Esophagus squamous epithelium (tissue), 5 donors: ENCODE measurements at places on chromosomes 16 and 17.

- DNase-seq, result no peak
Observed at GRCh38 chr16:76455257-76455656, 178.1 kb downstream of the CNTNAP4 start.

GRCh38 chr16:9297437-9298113 lies 206.1 kb downstream of the HAPSTR1 start:
- DNase-seq, result no peak

GRCh38 chr16:55391760-55392375 lies 67.9 kb downstream of the IRX6 start:
- no peak for DNase-seq

GRCh38 chr17:51805765-51806164 lies 352.7 kb downstream of the CA10 start:
- no peak for DNase-seq

GRCh38 chr17:42493319-42493718 lies 34.6 kb downstream of the ATP6V0A1 start:
- no peak for DNase-seq

GRCh38 chr17:3803308-3803640 lies 2.3 kb upstream of the ITGAE start:
- no peak for DNase-seq

DNA sequence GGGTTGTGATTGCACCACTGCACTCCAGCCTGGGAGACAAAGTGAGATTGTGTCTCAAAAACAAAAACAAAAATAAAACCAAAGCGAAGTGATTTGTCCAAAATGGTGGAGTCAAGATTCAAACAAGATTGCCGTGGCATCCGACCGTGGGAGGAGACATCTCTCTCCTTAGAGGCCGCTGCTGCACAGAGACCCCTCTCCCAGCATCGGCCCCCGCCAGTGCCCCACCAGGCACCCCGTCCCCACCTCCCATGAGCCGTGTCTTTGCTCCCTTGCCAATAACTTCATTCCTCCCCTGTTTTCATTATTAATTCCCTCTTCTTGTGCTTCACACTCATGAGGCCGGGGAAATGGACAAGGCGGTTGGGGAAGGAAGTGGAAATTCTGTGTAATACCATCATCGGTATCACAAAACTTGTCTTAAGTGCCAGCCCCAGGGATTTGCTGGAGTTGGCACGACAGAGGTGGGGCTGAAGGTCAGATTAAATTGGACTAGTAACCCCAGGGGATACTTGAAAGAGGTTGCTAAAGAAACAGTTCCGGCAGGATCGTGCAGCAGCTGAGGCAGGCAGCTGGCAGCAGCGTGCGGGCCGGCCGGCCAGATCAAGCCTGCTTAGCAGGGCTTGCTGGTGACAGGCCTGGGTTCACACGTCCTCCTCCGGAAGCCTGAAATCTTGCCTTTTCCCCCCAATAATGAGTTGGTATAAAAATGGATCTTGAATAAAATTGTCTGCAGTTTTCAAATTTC lies 66.8 kb downstream of the RTN4RL1 start:
- no peak for DNase-seq

DNA sequence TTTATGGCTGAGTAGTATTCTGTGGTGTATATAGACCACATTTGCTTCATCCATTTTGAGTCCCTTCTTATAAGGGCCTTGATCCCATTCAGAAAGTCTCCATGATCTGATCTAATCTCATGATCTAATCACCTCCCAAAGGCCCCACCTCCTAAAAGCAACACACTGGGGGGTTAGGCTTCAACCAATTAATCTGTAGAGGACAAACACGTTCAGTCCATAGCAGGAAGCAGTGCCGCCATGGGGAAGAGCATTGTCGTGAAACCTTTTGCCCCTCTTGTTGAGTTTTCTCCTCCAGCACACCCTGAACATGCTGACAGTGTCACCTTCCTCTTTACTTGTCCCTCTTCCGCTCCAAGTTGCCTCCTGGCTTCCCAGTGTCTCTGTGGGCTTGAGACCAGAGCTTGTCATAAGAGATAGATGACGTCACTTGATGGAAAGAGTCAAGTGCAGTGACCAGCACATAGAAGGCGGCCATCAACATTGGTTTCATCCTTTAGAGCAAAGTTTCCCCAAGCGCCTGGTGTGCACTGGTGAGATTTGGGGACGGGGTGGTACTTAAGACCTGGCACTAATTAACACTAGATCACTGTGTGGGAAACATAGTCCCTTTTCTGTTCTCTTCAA lies 74.1 kb downstream of the PRKCB start:
- DNase-seq, result no peak

DNA sequence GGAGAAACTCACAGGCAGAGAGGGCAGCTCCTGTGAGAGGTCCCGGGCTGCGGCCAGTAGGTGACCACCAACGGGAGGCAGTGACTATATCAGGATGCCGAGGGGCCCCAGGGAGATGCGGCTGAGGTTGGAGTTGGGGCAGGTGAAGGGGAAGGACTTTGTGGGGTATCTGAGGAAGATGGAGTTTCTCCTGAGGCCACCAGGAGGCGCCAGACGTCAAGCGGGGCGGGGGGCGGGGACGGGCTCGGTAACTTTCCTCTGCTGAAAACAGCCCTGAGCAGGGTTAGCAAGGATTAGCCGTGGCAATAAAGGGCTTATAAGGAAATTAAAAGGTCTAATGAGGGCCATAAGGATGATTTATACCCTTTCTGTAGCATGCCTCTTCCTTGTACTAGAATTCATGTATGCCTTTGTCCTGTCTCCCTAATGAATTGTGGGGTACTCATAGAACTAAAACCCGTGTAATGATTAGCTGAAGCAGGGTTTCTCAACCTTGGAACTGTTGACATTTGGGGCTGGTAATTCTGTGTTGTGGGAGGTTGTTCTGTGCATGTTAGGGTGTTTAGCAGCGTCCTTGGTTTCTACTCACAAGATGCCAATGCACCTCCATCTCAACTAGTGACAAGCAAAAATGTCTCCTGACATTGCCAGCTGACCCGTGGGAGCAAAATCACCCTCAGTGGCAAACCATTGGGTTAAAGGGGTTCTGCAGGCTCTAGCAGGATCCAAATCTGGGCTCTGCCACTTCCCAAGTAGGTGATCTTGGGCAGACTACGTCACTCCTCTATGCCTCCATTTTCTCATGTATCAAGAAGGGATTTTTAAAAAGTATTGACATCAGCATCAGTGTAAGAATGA lies 74.8 kb upstream of the GRIN2A start:
- DNase-seq, result no peak

DNA sequence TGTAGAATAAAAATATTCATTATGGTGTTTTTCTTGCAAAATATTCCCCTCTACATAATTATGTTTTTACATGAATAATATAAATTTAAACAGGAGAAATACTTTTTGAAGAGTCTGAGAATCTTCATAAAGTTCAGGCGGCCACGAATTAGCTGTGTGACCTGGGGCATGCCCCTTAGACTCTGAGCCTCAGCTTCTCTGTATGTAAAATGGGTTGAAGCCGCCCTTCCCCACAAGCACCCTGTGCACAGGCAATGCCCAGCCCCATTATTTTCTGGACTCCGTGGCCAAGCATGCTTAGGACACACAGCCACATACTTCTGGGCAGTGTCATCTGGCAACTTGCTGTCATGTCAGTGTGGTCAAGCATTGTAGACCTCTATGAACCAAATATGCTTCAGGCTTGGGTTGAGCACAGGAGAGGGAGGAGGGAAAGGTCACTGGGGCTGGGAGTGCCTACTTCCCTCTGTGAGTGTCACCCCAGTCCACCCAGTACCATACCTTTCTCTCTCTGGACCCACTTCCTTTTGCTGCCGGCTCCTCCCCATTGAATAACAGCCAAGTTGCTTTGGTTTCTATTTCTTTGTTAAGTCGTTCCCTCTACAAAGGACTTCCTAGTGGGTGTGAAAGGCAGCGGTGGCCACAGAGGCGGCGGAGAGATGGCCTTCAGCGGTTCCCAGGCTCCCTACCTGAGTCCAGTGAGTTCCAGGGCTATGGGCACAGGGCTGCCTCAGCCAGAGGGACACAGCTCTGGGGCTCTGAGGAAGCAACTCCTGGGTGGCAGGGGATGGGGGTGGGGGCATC lies at the start of gene LGALS9:
LGALS9 (plus strand) TSS at position 582 of the 804 bp plus-strand sequence; CDS start at position 660, 78 bp downstream.
- DNase-seq, result no peak
